ENCODE measurements at places on chromosomes 11 and 22.

DNA sequence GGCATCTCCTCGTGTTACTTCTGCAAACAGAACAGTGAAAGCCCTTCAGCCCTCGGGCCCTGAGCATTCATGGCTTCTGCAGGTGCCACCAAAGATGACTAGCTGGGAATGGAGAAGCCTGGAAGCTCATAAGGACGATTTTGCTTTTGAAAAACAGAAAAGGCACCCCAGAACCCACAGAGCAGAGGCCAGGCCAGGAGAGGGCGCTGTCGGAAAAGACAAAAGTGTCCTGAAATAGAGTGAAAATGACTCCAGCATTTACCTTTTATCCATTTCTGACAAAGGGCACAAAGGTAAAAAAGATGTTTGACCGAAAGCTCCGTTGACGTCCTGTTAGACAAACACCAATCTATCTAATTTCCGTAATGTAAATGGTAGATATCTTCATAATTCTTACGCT lies 37.6 kb downstream of the ZNF195 start:
- no peak for DNase-seq

DNA sequence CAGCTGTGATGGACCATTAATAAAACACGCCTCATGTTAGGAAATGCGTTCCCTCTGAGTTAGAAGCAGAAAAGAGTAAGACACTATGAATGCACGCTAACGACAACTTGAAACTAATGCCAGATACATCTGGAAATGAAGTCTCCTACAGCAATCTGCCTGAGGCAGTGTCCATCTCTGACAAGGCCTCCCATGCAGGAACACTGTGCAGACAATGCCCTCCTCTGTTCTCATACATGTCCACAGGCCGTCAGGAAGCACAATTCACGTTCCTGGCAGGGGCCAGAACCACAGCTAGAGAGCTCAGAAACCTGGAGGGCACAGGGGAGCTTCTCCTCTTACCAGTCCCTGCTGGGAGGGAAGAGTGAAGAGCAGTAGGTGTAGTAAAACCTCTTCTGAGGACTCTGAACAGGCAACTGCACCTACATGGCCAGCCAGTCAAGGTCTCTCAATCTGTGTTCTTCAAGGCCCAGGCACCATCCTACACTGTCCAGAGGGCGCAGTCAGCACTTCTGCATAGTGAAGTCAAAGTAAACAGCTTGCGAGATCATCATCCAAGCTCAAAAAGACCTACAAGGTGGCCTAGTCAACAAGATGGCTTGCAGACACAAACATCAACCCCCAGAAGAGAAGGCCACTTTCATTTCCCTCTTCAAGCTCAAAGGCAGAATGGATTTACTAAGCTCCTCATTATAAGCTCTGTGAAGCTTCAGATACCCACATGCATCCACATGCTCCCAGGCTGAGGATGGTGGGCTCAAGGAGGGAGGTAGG lies 41.5 kb upstream of the CYP2D6 start:
- no peak for DNase-seq

- DNase-seq: no peak
Observed at GRCh38 chr22:36243986-36244385, 4.7 kb upstream of the APOL2 start.

DNA sequence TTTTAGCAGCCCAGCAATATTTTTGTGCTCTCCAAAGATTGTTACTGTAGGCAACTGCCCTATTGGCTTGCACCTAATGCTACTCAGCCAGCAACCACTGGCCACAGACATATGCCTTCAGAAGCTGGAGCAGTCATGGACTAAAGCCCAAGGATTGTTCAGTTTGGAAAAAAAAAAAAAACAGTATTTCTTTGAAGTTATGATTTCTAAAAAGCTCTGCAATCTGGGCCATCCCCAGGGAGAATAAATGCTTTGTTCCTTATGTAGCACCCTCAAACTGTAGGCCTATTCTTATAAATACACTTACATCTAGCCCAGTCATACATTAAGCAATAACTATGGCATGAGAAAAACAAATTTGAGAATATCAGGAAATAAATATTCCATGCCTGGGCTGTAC lies 2190.5 kb upstream of the RAG2 start:
- DNase-seq: no peak

DNA sequence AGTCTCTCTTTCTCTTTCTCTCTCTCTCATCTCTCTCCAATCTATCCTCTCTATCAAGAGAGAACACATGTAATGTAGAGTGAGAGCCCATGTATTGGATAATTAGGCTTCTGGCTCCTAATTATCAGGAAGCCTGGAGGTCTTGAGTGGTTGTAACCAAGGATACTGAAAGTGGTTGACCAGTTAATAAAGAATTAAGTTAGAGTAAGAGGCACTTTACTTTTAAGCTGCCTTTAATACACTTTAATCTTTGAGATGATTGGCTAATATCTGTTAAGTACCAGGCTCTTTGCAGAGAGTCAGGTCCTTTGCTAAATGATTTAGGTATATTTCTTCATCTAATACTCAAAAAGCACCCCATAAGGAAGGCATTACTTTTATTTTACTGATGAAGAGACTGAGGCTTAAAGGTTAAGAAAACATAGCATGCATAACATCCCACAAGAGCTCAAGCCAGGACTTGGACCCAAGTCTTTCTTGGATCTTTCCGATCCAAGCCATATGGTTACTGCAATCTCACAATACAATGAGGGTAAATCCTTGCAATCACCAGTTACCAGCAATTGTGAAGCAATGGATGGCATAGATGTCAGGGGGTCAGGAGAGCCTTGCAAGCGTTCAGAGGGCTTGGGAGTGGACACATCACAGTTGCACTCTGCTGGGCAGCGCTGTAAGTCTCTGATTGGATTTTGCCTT lies 22.1 kb downstream of the CD44 start:
- no peak for DNase-seq

- no peak for DNase-seq
Observed at GRCh38 chr11:1297011-1297575, 12.3 kb downstream of the TOLLIP start.

DNA sequence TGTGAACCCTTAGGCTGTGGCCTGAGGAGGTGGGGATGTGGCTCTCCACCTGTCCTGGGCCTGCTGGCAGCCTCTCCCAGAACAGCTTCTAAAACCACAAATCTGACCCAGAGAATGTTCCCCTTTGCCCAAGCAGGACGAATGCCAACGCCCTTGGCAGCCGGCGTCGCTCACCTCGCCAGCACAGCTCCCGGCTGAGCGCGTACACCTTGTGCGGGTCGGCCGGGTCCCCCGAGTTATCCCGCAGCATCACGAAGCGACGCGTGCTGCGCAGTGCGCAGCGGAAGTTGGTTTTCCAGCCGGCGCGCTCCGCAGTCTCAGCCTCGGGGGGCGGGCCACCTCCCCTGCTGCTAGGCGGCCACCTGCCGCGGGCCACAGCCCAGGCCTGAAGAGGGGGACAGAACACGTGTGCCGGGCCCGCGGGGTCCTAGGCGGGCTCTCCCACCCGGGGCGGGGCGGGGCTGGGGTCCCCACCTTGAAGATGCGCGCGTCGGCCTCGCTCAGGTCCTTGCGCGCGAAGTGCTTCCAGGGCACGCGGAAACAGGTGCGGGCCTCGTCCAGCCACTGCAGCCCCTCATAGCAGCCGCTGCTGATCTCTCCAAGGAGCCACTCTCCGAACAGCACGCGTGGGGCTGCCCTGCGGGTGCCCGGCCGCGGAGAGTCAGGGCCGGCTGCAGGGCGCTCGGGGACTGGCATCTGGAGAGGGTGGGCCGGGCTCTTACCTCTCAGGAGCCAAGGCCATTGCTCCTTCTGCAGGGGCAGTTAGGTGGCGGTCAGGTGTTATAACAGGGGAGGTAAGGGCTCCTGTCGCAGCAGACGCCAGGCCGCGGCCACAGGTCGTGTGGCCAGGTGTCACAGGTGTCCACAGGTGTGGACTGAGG lies 887 bp downstream of the IRF7 start:
- no peak for DNase-seq

DNA sequence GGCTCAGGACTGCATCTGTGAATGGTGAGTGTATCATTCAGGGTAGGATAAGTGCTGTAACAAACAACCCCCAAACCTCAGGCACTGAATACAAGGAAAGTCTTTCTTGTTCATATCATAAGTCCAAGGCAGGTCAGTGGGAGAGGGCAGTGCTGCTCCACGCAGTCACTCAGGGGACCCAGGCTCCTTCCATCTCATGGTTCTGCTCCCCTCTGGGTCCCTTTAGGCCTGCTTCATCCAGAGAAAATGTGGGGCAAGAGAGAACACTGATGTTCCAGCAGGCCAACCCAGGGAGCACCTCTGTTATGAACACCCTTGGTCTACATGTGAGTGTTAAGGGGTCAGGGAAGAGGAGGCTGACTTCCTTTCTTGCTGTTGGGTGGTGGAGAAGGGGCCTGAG lies 187.8 kb downstream of the CHST1 start:
- DNase-seq: no peak

- DNase-seq: no peak
Observed at GRCh38 chr22:48431014-48431413, 1396.7 kb downstream of the BRD1 start.

DNA sequence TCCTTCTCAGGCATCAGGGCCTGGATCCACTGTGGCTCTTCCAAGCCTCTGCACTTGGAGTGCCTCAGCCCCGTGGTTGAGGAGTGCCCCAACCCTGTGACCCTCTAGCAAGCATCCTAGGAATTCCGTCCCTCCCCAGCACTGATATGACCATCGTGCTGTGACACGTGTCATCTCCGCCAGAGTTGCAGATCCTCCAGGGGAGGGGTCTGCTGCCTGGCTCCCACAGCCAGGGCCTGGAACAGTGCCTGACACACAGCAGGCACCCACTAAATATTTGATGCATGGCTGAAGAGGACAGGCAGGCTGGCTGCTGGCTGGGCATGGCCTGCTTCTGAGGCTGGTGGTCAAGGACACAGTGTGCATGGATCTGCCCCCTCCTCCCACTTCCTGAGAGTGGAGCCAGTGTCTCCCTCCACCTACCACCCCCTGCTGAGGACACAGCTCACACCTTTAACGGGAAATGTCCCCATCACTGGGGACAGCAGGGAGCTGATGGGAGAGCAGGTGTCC lies 1.7 kb upstream of the CD81 start:
- no peak for DNase-seq

DNA sequence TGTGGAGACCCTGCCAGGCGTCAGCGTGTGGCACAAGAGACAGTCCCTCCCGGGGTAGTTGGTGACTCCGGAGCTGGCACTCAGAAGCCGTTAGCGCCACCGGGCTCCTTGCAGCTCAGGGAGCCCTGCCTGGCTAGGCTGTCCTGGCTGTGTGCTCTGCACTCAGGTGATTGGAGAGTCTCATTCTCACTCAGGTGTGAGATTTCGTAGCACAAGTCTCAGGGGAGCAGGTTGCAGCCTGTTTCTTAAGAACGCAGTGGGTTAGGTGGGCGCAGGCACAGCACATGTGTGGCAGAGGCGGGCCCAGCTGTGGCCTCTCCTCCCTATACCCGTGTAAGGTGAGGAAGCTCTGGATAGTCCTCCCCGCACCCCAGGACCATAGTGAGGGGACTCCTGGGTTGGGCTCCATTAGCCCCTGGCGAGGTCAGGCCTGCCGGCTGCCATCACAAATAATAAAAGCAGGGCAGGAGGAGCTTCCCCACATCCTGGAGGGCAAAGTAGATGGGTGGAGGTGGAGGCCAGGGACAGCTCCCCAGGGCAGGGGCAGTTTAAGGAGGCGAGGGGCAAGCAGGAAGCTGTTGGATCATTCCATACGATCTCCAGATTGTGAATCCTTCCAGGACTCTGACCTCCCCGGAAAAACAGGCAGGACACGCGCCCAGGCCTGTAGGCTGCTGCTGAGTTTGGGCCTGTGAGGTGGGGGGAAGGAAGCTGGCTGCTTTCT lies 39.4 kb downstream of the SBF1 start:
- DNase-seq: no peak

DNA sequence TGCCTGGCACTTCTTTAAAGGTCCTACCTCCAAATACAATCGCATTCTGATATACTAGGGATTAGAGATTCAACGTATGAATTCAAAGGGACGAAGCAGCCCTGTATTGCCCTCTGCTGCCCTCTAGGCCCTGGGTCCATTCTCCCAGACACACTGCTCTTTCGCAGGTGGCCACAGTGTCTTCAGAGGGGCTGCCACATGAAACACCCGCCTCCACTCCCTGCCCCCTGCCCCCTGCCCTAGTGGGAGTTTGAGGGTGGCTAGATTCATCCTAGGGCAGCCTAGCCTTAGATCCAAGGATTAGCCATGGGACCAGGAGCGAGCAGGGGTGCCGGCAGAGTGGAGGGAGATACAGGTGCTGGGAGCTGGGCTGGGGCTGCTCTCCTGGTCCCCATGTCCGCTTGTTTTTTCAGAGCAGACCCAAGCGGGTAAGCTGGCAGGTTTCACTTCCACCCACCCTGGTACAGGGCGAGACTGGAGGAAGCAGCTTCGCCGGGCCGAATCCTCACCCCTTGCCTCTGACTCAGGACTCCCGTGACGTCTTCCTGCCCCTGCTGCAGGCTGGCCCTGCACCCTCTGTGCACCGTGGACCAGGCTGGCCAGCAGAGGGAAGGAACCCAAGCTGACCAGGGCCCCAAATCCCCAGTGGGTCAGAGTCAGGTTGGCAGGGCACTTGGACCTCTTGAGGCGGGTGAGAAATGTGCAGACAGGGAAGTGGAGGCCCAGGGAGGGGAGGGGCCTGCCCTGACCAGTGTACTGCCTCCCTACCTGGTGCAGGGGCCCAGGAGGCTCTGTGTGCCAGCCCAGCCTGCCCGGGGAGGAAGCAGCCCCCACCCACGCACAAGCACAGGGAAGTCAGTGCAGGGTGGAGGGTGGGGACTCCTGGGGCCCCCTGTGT lies 28.4 kb upstream of the HMOX1 start:
- no peak for DNase-seq

DNA sequence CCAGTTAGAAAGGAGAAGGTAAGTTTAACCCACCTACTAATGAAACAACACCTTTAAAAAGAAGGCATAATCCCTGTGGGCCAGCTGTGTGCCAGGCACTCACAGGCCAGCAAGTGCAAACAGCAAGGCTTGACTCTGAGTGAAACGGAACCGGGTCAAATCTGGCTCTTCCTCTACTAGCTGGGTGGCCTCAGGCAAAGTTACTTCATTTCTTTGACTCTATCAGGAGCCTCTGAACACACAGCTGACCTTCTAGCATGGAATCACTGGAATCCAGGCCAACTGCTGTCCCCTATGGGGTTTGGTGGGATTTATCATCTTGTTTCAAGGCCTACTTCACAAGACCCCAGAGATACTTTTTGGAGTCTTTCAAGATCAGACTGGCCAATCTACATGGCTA lies 3.3 kb downstream of the RAB38 start:
- no peak for DNase-seq

- DNase-seq: no peak
Observed at GRCh38 chr11:117583063-117583801, 213.8 kb downstream of the DSCAML1 start.

GRCh38 chr11:612201-612960 lies 3.4 kb downstream of the IRF7 start:
- DNase-seq: no peak
